ENCODE measurements at places on chromosomes 2 and 18.

DNA sequence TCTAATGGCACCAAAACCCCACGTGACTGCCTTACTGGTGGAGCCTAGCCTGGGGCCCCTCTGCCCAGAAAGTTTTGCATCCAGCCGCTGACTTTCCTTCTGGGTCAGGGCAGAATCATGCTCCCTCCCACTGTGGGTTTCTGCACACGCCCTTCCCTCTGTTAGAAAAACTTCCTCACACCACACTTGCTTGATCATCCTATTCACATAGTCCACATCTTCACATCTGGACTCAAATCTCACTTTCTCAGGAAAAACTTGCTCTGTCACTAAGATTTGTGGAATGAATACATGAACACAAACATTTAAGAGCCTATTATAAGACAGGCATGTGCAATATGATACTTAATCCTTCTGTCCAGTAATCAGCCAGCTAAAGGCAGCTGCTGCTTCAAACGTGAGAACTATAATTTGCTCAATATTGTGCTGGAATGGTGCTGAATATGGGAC lies 274.7 kb downstream of the RND3 start:
- peak; percentile 66 for DNase-seq

- DNase-seq, result no peak
These were observed 169.8 kb upstream of the SALL3 start for GRCh38 chr18:78809845-78810244.

DNA sequence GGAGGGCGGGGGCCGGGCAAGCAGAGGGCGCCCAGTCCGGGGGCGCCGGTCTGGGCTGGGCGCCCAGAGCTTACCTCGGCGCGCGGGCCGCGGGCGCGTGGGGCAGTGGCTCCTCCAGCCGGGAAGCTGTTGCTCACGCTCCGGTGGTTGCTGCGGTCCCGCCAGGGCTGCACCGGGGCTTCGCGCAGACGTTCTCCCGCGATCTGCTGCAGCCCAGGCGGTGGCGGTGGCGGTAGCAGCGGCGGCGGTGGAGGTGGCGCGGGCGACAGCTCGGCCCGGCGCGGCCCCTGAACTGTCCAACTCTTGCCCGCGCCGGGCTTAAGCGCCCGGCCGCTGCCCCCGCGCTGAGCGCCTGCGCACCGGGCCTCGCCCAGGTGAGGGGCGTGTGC lies 391 bp downstream of the ZNF385B start:
- peak; percentile 6 for DNase-seq

DNA sequence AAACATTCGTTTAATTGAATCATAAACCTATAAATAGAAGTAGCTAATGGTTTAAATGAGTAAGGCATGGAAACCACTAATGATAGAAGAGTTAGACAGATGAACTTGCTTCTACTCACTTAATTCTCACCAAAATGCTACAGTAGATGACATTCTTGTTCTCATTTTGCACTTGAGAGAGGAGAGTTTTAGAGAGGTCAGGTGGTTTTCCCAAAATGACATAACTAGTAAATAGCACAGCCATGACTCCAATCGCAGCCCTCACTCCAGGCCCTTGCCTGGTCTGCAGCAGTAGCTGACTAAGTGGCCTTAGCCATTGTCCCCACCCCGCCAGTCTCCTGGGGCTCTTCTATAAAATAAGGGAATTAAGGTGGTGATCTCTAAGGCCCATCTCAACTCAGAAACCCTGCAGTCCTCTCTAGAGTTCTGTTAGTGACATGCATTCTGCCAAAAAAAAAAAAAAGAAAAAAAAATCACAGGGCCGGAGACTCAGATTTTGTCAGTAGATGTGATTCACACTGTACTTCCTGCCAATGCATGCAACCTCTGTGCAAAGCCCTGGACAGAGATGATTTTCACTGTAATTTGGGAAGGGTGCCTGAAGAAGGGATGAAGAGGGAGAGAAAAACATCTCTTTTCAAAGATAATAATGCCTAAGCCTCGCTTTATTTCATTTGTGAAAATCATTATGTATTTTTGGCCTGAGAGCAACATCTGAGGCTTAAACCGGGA lies 221.8 kb downstream of the ANAPC1 start:
- peak; percentile 79 for DNase-seq

DNA sequence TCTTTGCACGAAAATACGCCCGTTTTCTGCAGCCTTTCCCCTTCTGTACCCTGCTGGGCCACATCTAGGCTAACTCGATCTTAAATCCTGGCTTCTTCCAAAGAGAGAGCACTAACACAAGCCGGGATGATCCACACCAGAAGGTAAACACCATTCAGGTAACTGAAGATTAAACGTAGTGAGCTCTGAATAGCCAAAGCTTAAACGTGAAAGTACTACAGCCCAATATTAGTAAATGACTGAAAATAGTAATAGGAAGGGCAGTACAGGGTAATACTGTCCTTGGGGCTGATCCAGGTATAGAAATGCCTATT lies 422 bp upstream of the MRPL53 start:
- DNase-seq, result no peak

DNA sequence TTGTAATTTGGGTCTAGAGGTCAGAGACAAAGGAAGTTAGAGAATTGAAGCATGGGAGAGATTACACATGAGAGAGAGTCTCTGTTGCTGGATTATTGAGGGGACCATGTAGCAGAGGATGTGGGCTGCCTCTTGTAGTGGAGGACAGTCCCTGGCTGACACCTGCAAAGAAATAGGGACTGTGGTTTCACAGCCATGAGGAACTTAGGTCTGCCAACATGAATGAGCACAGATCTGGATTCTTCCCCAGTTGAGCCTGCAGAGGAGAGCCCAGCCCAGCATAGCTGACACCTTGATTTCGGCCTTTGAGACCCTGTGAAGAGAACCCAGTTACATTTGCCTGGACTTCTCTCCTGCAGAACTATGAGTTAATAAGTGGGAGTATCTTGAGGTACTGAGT lies 179.5 kb upstream of the TWIST2 start:
- DNase-seq, result no peak

DNA sequence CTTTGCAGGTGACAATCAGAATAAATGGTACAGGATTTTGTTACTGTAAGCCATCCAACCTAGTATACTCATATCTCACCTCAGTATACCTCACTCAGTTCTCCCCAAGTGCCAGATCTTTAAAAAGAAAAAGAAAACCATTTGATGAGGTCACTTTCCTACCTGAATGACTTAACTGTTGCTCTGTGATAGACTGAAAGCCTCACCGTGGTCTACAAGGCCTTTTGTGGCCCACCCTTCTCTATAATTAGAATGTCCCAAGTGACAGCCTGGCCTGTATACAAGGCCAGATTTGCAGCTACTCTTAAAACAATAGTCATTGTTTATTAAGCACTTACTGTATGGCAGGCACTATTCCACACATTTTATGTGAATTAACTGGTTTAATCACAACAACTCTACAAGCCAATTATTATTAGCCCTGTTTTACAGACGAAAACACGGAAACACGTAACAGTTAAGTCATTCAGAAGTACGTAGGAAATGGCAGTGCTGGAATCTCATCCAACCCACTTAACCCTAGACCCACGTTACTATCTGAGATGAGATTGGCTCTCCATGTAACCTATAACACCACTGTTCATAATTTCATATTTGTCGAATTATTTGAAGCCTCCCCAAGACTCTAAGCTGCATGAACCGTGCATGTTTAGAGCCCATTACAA lies 28.3 kb downstream of the PKP4 start:
- DNase-seq, result no peak

DNA sequence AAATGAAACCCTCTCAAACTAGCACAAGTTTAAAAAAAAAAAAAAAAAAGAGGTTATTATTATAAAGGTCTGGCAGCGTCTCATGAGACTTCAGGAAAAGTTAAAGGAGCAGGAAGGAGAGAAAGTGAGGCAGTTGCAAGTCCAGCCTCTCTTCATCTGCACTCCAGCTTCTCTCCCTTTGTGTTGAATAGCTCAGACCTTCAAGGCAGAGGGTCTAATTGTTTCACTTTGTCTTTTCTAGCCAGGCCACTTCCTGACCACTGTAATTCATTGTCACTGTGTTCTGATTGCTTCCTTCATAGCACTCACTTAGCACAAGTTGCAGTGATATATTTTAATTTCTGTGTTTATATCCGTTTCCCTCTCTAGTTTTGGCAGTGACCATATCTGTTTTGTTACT lies 99.9 kb downstream of the SPATS2L start:
- DNase-seq, result no peak

DNA sequence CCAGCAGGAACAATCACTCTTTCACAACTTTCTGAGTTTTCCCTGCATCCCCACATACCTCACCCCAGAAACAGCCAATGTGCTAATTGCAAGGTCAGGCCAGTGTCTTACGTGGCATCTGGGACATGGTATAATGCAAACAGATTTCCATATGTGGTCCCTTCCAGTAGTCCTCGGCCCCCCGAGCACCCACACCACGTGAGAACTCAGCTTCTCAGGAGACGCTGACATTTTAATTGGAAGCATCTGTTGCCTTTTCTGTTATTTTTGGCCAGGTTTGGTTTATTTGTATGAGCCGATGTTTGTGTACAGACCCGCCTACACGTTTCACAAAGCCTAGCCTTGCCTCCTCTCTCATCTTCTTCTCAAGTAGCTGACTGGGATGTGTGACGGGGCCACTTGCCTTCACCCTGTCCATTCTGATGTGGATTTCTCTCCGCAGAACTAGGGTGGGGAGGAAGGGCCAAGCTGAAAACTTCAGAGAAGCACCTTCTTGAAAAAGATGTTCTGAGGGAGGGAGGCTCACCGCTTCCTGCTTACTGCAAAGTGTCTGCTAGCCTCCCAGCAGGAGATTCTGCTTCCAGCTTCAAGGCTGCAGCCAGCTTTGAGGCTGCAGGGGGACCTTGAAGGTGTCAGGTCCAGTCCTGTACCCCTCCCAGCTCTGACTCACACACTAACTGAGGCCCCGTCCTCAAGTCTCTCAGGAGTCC lies 109.6 kb upstream of the SLC14A2 start:
- peak; percentile 81 for DNase-seq

- peak; percentile 38 for DNase-seq
These were observed 169.5 kb downstream of the SLC8A1 start for GRCh38 chr2:40282428-40282827.

DNA sequence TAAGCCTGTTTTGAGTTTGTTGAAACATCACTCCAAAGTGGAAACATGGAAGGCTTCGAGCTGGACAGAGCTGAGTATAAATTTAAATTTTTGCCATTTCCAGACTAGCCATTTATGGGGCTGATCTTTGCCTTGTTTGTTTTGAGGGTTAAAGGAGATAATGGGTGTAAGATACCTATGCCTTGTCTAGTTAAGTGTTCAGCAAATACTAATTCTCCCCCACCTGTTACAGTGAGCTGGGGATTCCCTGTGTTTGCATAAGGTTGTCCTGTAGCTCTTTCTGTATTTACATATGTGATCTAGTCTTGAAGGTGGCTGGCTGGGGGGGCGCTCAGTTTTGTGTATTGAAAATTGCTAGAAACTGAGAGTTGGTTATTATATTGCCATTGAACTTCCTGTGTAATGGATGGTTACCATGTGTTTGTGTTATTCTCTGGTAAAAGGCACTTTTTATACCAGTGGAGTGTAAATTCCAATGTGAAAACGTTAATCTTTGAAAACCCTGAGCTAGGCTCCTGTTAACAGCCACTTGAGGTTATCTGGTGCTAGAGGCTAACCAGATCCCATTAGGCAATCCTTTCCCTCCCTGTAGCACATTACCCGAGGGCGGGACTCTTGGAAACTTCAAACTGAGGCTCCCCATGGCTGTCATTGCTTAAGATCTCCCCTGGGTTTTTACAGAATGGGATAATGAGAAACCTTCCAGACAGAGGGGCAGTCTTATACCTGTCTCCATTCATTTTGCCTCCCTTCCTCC lies 26.7 kb downstream of the TANC1 start:
- DNase-seq, result peak; percentile 10

GRCh38 chr2:127622561-127623387 lies 23.2 kb upstream of the GPR17 start:
- no peak for DNase-seq

GRCh38 chr2:86079981-86080911 lies 25.4 kb downstream of the POLR1A start:
- DNase-seq, result peak; percentile 63

GRCh38 chr2:224584785-224585210 lies 365 bp downstream of the CUL3 start:
- DNase-seq, result peak; percentile 55

DNA sequence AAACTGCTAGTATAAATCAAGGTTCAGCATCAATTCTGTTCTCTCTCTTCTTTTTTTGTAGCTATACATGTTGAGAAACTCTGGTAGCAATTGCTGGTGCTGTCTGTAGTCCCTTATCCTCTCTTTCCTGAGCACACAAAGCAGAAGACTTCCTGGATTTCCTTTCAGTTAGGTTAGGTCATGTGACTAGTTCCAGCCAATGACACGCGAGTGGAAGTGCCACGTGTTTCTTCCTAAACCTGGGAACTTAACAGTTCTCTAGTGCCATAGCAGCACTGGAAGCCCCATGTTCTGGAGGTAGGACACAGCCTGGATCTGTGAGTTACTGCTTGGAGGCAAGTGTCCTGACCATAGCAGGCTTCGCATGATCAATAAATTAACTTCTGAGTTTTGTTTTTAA lies 125.9 kb downstream of the PLA2R1 start:
- DNase-seq, result peak; percentile 15

- DNase-seq, result no peak
These were observed 23.1 kb upstream of the ALKAL2 start for GRCh38 chr2:310994-311393.

DNA sequence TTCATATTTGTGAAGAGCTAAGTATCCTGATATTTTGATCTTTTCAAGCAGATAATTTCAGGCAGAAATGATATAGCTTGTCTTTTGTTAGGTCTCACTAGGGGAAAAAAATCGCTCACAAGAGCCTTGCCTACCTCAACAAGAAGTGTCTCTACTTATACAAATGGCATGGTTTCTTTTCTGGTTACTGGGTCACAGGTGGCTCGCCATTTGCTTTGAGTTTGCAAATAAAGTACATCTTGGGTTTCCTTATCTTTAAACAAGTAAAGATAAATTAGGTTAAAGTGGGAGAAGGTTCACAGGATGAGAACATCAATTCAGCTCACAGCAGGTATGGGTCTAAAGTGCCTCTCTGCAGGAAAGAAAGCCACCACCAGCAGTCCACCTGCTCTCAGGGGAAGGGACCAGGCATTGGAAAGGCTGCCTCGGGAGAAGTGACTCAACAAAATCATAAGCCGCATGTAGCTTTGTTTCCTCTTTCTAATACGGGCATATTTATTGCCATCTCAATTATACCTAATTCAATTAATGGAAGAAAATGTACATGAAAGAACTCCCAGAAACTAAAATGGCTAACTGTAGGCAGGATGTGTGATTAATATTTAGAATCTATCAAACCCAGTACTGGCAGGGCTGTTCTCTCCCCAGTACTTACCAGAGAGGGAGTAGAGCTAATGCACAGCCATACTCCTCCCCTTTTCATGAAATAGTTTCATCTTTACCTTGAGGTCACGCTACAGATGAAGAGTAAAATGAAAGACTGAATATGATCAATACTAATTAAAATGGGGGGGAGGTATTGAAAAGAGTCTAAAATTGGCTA lies 28.3 kb downstream of the CDC42EP3 start:
- DNase-seq, result no peak

- DNase-seq, result no peak
These were observed 34.0 kb downstream of the AQP12A start for GRCh38 chr2:240725671-240726070.

DNA sequence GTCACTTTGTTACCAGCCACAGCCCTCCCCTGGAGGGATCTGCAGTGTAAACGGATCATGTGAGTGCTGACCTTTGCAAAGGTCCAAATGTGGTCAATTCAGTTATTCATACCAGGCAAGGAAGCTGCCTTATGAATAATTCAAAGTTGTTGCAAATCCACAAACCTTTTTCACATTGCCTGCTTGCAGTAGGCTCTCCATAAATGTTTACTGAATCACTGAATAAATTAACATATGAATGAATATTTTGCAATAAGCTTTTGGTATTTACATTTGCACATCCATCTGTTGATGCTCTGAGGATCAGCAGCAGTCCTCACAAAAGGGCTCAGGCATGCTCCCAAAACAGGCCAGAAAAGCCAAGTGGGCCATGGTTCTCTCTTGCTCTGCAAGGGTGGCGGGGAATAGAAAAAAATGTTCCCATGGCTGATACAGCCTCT lies 156.8 kb downstream of the VAPA start:
- DNase-seq, result no peak

All from fibroblast of skin of right biceps (primary cell).